Small intestine (tissue), 16 donors: ENCODE measurements at places on chromosomes 13 and 19. TPM values are rescaled to one million over a fixed set of nuclear protein-coding genes. Genes with fewer than 3 reads are reported as not detected.

The TSEN34 gene
- polyA plus RNA-seq: 39.3 TPM

The EHD2 gene
- polyA plus RNA-seq: 35.1 TPM

GRCh38 chr13:79803989-79804388, 323.0 kb downstream of the NDFIP2 start:
- no peaks in the 10 kb centered on the region for H3K27me3 ChIP-seq
- no peak for DNase-seq
- no peak overlapping the region for H3K4me3 ChIP-seq
- no peak overlapping the region for H3K27ac ChIP-seq
- no peaks in the 10 kb centered on the region for H3K4me1 ChIP-seq

- H3K36me3 ChIP-seq: no peaks in the 10 kb centered on the region
- H3K27ac ChIP-seq: no peak overlapping the region
- no peaks in the 10 kb centered on the region for H3K27me3 ChIP-seq
- H3K4me3 ChIP-seq: no peak overlapping the region
- no peaks in the 10 kb centered on the region for H3K4me1 ChIP-seq
- peak; percentile 62 for DNase-seq
Measured at GRCh38 chr13:32164622-32165268, 133.2 kb downstream of the FRY start.

- H3K27me3 ChIP-seq: no peaks in the 10 kb centered on the region
- no peak overlapping the region for H3K27ac ChIP-seq
- no peak for DNase-seq
- H3K4me1 ChIP-seq: no peaks in the 10 kb centered on the region
- H3K36me3 ChIP-seq: no peaks in the 10 kb centered on the region
- H3K4me3 ChIP-seq: no peak overlapping the region
Measured at GRCh38 chr13:88376760-88377388, 705.7 kb downstream of the SLITRK5 start.

The FFAR1 gene
- 0.74 TPM for polyA plus RNA-seq

The ZNF729 gene
- polyA plus RNA-seq: not detected

- DNase-seq: no peak
- H3K36me3 ChIP-seq: no peaks in the 10 kb centered on the region
- no peaks in the 10 kb centered on the region for H3K27me3 ChIP-seq
- no peaks in the 10 kb centered on the region for H3K4me1 ChIP-seq
Measured at GRCh38 chr13:70905035-70905434, 796.8 kb upstream of the KLHL1 start.

DNA sequence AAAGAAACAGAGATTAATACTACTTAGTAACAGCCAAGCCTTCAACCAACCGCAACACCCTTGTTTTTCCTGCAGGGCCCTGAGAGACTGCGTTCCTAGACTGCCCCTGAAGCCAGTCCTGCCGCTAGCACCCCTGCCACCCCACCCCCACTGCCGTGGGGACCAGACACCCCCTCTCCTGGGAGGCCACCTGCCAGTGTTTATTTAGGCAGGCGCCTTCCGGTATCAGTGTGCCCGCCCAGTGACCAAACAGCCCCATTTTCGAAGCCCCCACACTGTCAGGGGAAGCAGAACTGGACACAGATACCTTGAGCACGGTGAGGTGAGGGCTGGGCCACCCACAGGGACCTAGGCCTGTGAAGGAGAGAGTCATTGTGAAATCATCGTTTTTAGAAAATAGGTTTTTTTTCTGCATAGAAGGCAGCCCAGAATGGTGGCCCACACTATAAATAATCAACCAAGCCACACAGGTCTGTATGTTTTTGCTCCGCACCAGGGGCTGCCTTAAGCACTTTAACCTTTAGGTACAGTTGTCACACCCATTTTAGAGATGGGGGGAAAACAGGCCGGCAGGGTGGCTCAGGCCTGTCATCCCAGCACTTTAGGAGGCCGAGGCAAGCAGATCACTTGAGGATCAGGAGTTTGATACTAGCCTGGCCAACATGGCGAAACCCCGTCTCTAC, 3.5 kb upstream of the TLE5 start:
- no peaks in the 10 kb centered on the region for H3K27me3 ChIP-seq
- no peak overlapping the region for H3K4me3 ChIP-seq
- H3K4me1 ChIP-seq: no peaks in the 10 kb centered on the region
- no peaks in the 10 kb centered on the region for H3K36me3 ChIP-seq

DNA sequence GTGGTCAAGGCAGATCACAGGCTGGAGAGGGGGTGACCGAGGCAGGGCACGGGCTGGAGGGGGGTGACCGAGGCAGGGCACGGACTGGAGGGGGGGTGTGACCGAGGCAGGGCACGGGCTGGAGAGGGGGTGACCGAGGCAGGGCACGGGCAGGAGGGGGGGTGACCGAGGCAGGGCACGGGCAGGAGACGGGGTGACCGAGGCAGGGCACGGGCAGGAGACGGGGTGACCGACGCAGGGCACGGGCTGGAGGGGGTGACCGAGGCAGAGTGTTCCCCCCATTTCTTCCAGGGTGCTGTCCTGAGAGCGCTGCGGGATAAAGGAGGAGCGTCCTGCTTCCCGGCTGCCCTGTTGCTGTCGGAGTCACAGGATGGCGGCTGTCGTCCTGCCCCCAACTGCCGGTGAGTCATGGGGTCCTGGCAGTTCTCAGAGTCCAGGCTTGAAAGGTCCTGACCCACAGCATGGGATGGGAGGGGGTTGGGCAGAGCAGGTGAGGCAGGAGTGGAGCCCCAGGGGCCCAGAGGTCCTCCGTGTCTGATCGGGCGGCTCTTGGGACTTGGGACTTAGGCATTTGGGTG, 5.3 kb downstream of the ZNF557 start:
- DNase-seq: no peak
- H3K36me3 ChIP-seq: peaks cover 43% of the 10 kb centered on the region
- no peak overlapping the region for H3K27ac ChIP-seq
- H3K27me3 ChIP-seq: no peaks in the 10 kb centered on the region
- peaks cover 6% of the 10 kb centered on the region for H3K4me1 ChIP-seq

DNA sequence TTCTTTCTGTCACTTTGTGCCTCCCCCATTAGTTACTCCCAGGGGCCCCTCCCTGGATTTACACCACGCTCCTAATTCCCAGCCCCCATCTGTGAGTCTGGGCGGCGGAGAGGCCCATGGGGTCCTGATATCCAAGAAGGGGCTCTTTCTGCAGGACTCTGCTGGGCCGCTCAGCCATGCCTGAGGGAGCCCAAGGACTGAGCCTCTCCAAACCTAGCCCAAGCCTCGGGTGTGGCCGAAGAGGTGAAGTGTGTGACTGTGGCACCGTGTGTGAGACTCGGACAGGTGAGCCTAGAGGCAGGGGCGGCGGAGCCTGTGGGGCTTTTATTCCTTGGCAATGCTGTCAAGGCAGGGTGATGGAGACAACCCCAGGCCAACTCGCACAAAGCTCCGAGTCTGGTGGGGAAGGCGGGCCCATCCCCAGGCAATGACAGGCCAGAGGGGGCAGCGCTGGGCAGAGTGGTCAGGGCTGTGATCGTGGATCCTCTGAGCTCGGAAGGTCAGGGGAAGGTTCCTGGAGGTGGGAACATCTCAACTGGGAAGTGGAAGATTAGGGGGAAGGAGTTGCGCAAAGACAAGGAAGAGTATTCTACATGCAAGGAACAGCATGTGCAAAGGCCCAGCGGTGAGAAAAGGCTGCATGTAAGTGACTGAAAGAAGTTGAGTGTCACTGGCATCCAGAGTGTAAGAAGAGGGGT, 1.6 kb downstream of the PLEKHG2 start:
- H3K27ac ChIP-seq: peak overlapping the region; percentile 63
- H3K36me3 ChIP-seq: peaks cover 36% of the 10 kb centered on the region

DNA sequence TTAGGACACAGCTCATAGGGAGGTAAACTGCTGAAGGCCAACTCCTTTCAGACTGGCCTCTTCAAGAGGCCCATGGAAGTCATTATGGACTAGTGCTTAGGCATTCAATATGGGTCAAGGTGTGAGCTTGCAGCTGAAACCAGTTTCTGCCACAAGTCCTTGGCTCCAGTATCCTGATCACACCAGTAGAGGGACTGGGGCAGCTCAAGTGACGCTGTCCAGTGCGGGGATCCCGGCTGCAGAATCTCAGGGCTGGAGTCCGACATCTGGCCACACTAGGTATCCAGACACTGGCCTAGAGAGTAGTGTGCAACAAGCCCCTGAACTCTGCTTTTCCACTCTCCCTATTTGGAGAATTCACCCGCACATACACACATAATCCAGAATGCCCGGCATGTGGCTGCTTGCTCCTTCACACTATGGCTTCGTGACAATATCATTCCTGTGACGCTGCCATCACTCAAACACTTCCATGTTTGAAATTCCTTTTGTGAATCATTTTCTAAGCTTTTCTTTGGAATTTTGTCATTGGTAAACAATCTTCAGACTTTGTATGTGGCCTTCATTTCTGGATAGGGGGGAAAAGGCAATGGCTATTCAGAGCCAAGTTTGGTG, 425.1 kb downstream of the EFNB2 start:
- DNase-seq: no peak
- no peaks in the 10 kb centered on the region for H3K36me3 ChIP-seq
- H3K27ac ChIP-seq: no peak overlapping the region
- no peaks in the 10 kb centered on the region for H3K4me1 ChIP-seq

GRCh38 chr19:14404312-14404711, 14.8 kb downstream of the DDX39A start:
- H3K36me3 ChIP-seq: peaks cover 88% of the 10 kb centered on the region
- no peak overlapping the region for H3K4me3 ChIP-seq
- no peak overlapping the region for H3K27ac ChIP-seq
- H3K4me1 ChIP-seq: peaks cover 29% of the 10 kb centered on the region

DNA sequence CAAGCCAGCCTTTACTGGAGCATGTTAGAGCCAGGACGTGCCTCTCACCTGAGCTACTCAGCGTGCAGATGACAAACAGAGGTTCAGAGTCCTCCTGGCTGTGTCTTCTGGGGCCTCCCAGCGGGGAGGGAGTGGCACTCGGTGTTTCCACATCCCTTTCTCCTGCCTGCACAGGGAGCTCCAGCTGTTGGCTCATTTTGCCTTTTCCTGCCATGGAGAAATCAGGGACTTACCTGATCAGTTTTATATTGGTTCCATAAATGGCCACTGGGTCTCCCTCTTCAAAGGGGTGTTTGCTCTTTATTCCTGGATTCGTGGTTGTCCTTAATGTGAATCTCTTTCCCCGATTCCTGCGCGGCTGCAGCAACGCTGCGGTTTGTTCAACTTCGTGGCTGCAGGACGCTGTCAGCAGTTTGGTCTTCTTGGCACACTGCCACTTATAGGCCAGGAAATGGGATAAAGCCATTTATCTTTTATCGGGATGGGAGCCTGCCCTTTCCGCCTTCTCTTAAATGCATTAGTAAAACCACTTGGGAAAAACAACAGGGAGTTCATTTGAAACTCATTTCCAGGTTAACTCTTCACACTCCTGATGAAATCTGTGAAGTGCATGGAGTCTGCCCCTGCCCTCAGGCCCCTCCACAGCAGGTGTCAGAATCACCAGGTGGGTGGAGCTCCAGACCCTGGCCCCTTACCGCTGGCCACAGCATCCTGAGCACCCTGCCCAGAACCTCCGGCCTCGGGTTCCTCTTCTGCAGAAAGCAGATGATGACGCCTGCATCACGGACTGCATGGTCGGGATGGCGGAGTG, 39.8 kb upstream of the MCF2L start:
- peak; percentile 91 for DNase-seq
- H3K27ac ChIP-seq: peak overlapping the region; percentile 93

The OR7C1 gene
- polyA plus RNA-seq: 0.04 TPM

DNA sequence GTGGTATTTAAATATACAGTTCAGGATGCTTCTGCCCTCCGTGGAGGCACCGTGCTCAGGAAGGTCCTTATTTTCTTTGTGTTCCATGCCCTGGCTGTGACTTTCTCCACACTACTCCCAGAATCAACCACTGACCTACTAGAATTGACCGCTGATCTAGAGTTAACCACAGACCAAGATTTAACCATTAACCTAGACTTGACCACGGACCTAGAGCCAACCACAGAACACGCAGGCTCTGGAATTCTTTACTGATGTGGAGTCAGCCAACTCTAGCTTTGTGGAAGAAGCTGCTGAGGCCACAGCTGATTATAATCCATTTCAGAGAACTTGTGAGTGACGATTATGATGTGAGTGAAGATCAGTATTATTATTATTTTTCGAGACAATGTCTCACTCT, 18.0 kb downstream of the GTF2F2 start:
- no peak for DNase-seq
- no peaks in the 10 kb centered on the region for H3K27me3 ChIP-seq
- peaks cover 13% of the 10 kb centered on the region for H3K36me3 ChIP-seq
- no peak overlapping the region for H3K27ac ChIP-seq
- H3K4me3 ChIP-seq: no peak overlapping the region

DNA sequence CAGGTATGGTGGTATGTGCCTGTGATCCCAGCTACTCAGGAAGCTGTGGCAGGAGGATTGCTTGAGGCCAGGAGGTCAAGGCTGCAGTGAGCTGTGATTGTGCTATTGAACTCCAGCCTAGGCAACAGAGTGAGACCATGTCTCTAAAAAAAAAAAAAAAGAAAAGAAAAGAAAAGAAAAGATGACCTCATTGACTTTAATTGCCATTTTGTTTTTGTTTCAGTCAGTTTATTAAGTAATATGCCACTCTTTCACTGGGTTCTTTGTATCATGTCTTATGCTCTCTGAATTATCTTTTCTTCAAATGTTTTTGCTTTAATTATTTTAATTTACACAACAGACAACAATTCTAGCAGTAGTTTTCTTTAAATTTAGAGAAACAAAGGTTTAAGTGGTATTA, 293.8 kb downstream of the TSHZ3 start:
- H3K4me3 ChIP-seq: no peak overlapping the region
- no peaks in the 10 kb centered on the region for H3K36me3 ChIP-seq
- no peaks in the 10 kb centered on the region for H3K27me3 ChIP-seq
- no peaks in the 10 kb centered on the region for H3K4me1 ChIP-seq
- H3K27ac ChIP-seq: no peak overlapping the region

- no peaks in the 10 kb centered on the region for H3K27me3 ChIP-seq
- H3K4me3 ChIP-seq: peak overlapping the region; percentile 98
- H3K36me3 ChIP-seq: peaks cover 10% of the 10 kb centered on the region
- peak overlapping the region; percentile 99 for H3K27ac ChIP-seq
- peaks cover 5% of the 10 kb centered on the region for H3K4me1 ChIP-seq
Measured at GRCh38 chr19:41265395-41266153, 1.4 kb downstream of the HNRNPUL1 start.

The ZNF726 gene
- polyA plus RNA-seq: 5.6 TPM

DNA sequence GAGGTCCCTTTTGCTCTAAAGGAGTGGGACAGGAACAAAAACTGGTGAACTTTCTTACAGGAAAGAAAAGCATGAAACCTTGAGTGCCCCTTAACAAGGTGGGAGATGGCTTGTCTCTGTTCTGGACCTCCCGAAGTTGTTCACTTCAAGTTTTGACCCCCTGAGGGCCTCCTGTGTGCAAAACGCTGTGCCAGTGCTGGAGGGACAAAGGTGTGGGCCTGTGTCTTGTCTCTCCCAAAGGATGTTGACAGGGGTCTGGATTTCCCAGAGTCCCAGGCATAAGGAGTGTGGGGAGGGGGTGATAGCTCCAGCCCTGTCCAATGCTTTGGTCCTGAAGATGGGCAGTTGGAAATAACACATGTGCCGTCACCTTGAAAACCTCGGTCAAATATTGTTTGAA, 6.5 kb downstream of the ZNF536 start:
- no peak for DNase-seq
- H3K4me3 ChIP-seq: no peak overlapping the region
- H3K27me3 ChIP-seq: peaks cover 5% of the 10 kb centered on the region
- no peaks in the 10 kb centered on the region for H3K36me3 ChIP-seq
